ENCODE measurements at places on chromosomes 5 and 9.

DNA sequence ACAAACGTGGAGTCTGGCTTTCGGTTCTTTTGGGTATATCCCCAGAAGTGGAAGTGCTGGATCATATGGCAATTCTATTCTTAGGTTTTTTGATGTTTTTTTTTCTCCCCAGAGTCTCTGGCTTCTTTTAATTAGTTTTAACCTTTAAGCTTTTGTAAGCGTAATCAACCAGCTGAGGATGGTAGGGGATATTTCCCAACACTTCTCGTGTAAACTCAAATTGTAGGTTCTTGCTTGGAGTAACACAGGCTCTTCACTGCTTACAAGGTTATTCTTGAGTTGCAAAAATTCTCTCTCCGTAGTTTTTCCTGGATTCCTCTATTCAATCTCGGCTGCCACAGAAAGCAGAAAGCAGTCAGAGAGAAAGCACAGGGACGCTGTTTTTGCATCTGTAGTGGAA, 11.9 kb downstream of the LAMC3 start:
- DNase-seq: no peak

GRCh38 chr5:177300236-177300880, 3.2 kb downstream of the RAB24 start:
- peak; percentile 91 for DNase-seq

DNA sequence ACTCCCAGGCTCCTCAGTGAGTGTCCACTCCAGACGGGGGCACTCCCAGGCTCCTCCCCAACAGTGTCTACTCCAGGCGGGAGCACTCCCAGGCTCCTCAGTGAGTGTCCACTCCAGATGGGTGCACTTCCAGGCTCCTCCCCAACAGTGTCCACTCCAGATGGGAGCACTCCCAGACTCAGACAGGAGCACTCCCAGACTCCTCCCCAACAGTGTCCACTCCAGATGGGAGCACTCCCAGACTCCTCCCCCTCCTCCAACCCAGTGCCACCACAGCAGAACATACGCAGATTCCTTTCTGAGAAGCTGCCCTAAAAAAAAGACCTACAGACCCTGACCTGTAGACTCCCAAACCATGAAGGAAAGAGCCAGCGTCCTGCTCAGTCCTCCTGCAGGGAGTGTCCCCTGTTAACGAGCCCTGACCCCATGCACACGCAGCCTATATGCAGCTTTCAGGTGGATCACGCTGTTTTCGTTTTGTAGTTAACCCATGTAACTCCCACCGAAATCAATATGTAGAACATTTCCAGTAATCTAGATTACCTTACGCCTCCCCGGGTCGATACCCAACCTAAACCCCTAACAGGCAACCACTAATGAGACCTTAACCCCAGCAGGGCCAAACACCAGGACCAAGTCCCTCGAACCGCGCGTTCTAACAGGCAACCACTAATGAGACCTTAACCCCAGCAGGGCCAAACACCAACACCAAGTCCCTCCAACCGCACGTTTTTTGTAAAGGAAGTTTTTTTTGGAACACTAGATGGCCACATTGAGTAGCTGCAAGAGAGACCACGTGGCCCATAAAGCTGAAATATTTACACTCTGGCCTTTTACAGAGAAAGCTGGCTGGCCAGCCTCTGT, 15.7 kb downstream of the PNPLA7 start:
- peak; percentile 93 for DNase-seq

- no peak for DNase-seq
Measured at GRCh38 chr5:157860898-157861890, 2.2 kb upstream of the CLINT1 start.

- DNase-seq: no peak
Measured at GRCh38 chr5:33684496-33685159, 207.2 kb downstream of the ADAMTS12 start.

All from osteoblast (primary cell).